ENCODE measurements at places on chromosomes 11 and 22.
A peak's percentile ranks its signal among the peaks of the same experiment; 100 is the strongest.

DNA sequence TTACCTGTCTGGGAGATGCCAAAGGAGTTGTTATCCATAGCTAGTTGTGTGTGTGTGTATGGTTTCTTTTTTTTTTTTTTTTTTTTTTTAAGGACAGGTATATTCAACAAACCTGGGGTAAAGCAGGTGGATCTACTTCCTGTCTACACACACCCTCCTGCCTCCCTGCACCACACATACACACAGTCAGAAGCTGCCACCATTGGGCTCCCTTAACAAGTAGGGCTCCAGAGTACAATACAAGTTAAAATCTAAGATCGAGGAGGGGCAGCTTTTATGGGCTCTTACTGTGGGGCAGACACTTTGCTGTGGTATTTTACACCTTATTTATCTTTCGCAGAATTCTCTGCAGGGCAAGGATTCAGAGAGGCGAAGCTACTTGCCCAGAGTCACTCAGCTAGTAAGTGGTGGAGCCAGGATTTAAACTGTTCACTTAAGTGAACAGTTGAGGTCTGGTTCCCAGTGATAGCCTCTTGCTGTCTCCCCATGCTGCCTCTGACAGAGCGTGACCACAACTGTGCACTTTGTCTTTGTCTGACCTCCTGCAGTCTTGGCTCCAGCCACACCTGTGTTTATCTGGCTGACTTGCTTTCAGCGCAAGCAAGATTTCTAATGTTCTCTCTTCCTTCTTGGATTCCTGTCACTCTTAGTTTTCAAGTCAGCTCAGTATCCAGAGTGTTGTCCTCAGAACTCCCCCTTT lies 135.0 kb downstream of the CSNK2A3 start:
- DNase-seq, result no peak

DNA sequence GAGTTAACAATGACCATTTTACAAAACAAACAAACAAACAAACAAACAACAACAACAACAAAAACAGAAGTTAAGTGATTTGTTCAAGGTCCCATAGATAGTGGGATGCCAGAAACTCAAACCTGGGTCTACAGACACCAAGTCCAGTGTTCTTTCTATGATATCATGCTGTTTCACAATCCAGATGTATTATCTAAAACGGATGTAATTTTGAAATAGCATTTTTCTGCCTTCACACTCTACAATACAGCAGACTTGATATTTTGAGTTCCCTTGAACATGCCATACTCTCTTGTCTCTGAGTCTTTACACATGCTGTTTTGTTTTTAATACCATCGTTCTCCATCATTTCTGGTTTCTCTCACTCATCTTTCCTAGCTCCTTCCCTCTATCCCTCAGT lies 104.5 kb downstream of the RELT start:
- no peak for DNase-seq

- no peak for DNase-seq
These were observed 37.2 kb upstream of the ACER3 start for GRCh38 chr11:76823481-76824028.

GRCh38 chr11:113555071-113555619 lies 79.9 kb upstream of the DRD2 start:
- no peak for DNase-seq

DNA sequence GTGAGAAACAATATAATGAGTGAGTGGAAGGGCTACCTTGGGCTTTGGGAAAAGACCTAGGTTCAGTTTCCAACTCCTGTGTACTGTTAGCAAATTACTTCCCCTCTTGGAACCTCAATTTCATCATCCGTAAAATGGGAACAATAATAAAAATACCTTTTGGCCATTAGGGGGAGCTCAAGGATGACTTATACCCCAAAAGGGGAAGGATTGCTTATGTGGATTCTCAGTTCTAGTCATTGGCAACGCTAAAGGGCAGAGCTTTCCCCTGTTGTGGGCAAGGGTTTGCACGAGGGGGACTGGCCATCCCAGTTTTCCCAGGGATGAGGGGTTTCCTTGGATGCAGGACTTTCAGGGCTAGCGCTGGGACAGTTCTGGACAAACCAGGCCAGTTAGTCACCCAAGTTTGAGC lies 3.1 kb upstream of the COMMD9 start:
- peak; percentile 21 for DNase-seq

GRCh38 chr11:88813233-88813915 lies 252.4 kb downstream of the GRM5 start:
- no peak for DNase-seq

Measured in T-helper 2 cell (primary cell).